ENCODE measurements at places on chromosomes 11 and 22.

DNA sequence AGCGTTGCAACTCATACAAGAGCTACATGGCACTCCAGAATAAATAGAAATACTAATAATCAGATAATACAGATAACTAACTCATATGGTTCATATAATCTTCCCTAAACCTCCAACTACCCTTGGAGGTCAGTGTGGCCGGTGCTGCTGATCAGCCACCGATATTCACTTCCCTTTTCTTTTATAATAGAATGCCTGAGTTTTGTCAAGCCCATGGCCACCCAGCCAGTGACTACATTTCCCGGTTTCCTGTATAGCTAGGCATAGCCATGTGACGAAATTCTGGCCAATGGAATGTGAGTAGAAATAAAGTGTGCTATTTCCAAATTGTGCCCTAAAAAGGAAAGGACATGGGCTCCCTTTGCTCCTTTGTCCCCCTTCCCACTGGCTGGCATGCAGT lies 5.9 kb upstream of the CAT start:
- DNase-seq: no peak

DNA sequence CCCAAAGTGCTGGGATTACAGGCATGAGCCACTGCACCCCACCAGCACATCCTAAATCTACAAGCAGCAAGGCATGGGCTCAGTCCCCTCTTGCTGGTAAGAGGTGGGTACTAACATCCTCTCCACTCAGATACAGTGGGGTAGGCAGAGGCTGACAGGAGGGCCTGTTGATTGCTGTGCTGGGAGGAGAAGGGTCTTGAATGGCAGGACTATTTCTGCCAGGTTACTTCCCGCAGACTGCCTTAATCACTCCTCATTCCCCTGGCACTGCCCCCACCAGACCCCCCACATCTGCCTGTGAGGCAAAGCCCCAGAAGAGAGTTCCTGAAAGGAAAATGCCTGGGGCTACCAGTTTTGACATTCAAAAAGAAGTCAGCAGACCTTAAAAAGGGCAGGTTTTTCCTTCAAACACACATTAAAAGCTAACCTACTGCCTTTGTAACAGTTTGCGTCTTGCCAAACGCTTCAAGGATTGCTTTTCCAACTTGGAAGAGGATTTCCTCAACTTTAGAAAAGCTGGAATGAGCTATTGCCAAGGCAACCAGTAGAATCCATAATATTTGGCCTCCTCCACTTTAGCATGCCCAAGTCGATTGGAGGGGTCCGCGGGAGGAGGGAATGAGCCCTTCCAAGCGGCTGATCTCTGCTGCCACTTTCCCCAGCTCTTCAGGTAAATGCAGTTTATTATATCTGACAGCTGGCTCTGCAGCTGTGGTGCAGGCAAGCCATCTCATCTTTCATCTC lies 62.0 kb downstream of the FDX1 start:
- no peak for DNase-seq

DNA sequence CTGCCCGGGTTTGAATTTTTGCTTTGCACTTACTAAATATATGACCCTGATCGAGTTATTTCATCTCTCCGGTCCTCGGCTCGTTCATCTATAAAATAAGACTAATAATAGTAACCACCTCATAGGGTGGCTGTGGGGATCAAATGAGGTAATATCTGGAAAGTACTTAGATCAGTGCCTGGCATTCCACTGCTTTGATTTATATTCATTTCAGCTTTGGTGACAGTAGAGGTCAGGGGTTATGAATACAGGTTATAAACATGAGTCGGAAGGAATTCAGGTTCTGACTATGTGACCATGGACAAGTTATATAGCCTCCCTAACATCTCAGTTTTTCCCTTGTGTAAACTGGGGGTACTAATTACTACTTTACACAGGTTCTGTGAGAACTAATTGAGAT lies 2.9 kb upstream of the TEAD1 start:
- no peak for DNase-seq

DNA sequence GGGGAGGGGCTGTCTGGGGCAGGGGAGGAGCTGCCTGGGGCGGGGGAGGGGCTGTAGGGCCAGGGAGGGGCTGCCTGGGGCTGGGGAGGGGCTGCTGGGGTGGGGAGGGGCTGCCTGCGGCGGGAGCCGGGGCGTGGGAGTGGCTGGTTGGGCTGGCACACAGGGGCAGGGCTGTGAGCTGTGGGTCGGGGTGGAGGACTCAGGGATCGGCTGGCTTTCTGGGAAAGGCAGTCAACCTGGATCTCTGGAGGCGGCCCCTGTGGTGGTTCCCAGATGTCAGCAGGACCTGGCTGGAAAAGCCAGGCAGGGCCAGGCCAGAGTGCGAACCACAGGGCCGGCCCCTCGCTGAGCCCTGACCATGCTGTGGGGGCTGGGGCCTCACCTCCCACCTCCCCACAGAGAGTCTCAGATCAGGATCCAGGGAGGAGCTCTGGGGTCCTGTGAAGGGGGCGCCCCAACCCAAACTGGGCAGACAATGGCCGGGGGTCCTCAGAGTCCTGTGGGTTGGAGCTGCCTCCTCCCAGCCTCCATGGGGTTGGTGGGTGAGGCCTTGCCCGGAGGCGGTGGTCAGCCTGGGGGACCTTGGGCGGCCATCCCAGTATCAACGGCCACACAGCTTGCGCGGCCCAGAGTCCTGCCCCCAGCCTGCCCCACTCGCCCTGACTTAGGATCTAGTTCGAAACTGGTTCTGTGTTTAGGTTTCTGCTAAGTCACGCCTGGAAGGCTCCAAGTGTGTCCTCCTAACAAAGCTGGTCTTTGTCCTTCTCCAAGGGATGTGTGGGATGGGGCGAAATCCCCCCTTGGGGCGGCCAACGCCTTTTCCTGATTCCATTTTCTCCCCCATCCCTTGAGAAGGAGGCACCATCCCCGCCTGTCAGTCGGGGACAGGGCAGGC lies 1.9 kb downstream of the MUC5B start:
- no peak for DNase-seq

GRCh38 chr11:96648991-96649390 lies 259.2 kb downstream of the JRKL start:
- DNase-seq: no peak

DNA sequence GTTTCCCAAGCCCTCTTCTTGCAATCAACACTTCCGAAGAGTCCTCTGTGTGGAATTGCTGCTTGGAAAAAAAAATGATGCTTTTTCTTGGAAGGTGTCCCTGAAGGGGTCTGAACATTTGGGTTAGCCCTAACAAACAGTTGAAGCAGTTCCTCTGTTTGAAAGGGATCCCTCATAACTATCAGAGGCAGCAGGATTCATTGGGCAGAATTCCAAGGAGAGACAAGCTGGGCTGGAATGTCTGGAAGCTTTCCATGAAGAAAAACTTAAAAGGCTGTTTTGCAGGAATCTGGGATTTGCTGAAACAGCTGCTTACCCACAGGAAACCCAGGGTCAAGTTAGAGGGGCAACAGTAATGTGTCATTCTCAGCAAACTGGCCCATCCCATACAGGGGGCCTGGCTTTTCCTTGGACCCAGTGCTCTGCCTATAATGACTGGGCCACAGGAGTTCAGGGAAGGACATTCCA lies 3.1 kb downstream of the CSNK2A3 start:
- no peak for DNase-seq

GRCh38 chr11:67525275-67525976 lies 2.2 kb upstream of the CABP2 start:
- DNase-seq: no peak

DNA sequence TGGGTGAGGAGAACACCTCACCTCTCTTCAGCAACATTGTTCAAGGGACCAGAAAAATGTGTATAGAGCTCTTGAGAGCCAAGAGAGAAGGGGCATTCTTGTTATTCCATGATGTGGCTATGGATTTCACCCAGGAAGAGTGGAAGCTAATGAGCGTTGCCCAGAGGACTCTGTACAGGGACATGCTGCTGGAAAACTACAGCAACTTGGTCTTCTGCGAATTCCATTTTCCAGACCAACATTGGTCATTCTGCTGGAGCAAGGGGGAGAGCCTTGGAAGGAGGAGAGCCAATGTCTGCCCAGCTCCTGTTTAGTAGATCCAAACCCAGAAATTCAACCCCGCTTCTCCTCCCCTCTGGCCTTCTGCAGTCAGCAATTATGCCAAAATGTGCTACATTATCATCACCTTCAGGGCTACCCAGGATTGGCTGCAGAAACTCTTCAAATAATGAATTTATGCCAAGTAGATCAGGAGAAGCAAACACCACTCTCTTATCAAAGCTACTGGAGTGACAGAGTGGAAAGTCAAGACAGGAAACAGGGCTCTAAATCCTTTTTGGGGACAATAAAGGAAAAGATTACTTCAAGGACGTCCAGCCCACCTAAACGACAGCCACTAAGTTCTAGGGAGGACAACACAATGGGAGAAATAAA lies 707.5 kb upstream of the LUZP2 start:
- no peak for DNase-seq

DNA sequence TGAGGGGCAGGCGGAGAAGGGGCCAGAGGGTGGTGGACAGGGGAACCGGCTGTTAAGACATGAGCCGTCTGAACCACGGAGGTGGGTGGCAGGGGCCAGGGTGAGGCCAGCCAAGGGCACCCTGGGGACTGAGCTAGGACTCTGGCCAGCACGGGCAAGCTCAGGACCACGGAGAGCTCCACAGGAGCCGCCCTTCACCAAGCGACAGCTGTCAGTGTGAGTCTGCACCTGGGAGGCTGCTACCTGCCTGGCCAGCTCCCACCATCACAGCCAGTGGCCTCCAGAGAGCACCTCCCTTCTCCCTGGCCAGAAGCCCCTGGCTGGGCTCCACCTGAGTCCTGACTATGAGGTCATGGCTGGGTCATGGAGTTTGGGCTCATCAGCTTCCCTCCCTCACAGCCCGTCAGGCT lies 21.6 kb downstream of the MGAT3 start:
- DNase-seq: no peak

GRCh38 chr11:44537679-44538078 lies 27.8 kb upstream of the CD82 start:
- DNase-seq: no peak

- no peak for DNase-seq
These were observed 14.6 kb downstream of the KCNA4 start for GRCh38 chr11:30002157-30002785.

DNA sequence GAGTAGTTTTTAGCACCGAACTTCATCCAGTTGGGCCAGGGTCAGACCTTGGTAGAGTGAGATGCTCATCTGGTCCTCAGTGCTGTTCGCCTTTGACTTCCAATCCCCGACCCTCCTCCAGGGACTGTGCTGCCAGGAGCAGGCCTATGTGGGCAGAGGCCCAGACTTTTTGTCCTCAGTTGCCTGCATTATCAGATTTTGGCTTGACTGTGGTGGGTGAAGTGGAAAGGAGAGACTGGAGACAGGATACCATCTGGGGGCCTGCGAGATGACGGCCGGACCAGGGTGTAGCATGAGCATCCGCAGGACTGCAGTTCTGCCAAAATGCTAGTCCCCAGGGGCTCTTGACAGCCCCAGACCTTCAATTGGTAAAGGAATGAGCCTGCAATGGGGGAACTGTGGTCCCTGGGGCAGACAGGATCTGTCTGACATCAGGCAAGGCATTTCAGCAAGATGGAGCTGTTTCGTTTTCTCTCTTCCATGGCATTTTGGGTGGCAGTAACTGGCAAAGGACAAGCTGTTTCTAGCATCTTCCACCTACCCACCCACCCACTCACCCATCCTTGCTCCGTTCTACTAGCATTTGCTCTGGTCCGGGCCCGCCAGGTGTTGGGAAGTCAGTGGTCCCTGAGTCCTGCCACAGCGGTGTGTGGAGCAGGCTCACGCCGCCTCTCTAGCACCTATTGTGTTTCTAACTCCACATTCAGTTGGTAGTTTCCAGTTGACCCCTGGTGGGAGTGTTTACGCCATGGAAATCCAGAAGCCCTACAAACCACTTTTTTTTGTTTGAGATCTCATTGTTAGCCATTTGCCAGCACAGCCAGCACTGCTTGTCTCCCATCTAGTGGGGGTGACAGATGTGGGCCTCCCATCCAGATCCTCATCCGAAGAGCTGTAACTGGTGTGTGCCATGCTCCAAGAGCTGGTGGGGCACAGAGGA lies 53.5 kb downstream of the OTOG start:
- DNase-seq: no peak

- DNase-seq: no peak
These were observed 375.6 kb downstream of the LARGE1 start for GRCh38 chr22:33544707-33545106.

DNA sequence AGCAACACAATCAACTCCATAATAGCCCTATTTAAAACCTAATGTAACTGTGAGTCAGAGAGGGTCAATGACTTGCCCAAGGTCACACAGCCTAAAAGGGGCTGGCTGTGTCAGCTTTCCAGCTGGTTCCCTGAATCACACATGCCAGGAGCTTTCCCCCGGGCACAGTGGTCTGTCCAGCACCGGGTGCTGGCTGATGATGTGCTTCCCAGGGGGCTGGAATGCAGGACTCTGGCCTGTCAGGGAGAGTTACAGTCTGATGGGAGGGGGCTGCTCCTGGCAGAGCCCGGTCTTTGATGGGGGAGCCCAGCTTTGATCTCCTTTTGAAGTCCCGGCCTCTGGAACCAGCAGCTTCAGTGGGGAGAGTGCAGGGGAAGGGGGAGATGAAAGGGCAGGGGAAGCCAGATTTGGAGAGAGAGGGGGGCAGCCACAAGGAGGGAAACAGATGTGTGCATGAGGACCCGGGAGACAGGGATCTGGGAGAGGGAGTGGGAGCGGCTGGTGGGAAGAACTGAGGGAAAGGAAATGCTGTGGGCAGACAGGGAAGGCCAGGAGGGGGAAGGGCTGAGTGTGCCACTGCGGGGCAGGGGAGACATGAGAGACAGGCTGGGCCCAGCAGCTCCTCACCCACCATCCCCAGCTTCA lies 102.7 kb downstream of the NECTIN1 start:
- no peak for DNase-seq

DNA sequence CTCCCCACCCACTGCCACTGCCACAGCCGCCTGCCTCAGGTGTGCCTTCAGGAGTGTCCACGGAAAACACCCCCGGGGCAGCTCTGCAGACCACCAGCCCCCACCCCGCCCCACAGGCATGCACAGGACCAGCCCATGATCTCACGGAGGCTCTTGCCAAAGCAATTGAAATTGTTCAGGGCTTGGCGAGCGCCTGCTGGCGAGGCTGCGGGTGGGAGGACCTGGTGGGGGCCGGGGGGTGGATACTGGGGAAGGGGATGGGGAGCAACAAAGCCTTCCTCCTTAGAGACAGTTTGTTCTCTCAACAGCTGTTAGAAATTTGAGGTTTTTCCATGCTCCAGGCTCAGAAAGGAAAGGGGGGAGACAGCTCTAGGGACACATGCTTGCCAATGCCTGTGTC lies 274.7 kb downstream of the MN1 start:
- no peak for DNase-seq

DNA sequence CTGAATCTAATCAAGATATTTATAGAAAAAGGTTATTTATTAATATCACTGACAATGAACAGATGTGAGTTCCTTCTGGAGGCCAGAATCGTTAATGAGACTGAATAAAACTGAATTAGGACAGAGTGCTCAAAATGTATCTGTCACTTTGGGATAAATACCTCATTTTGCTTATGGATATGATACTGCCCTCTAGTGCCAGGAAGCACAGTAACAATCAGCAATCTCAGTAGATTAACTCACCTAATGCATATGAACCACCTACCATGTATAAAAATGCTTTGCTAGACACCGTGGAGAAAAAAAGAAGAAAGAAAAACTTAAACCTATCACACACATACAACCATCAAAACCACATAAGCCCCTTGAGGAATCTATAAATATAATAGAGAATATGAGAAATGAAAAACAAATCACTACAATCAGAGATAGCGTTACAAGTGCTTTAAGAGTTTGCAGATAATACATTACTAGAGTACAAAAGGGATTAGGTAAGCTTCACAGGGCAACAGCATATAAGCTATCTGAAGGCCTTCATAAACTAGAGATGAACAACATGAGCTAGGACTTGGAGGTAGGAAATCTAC lies 117.4 kb downstream of the SGSM3 start:
- DNase-seq: no peak

- DNase-seq: no peak
These were observed 86.6 kb downstream of the EHF start for GRCh38 chr11:34707462-34707840.
